ENCODE measurements at places on chromosomes 5 and 9. TPM values are rescaled to one million over a fixed set of nuclear protein-coding genes. Genes with fewer than 3 reads are reported as not detected.

The DAB2 gene
- total RNA-seq, result 199 TPM

The OMD gene
- 3.2 TPM for total RNA-seq

The SIL1 gene
- total RNA-seq, result 48.6 TPM

The WDR31 gene
- 8.7 TPM for total RNA-seq

The HINT1 gene
- total RNA-seq, result 220 TPM

The SUSD3 gene
- 12.2 TPM for total RNA-seq

The CCDC192 gene
- not detected for total RNA-seq

The DPM2 gene
- 42.8 TPM for total RNA-seq

The FREM1 gene
- 8.3 TPM for total RNA-seq

The PCDHGA3 gene
- total RNA-seq, result 4.0 TPM

The TMEFF1 gene
- total RNA-seq, result 0.66 TPM

The PCDHGC4 gene
- 1.5 TPM for total RNA-seq

The ZNF484 gene
- 13.5 TPM for total RNA-seq

The NAIP gene
- total RNA-seq, result 43.1 TPM

The GABRP gene
- total RNA-seq, result 33.1 TPM

The BARHL1 gene
- total RNA-seq, result not detected

The PRDM9 gene
- not detected for total RNA-seq

The CARTPT gene
- total RNA-seq, result not detected

The ZNF658 gene
- 7.1 TPM for total RNA-seq

The DELE1 gene
- 82.3 TPM for total RNA-seq

The SLC45A2 gene
- 0.22 TPM for total RNA-seq

The CDC20B gene
- total RNA-seq, result not detected

Measured in kidney (tissue), 22 donors.